Thymus (tissue), 14 donors: ENCODE measurements at places on chromosomes 6 and 20. TPM values are rescaled to one million over a fixed set of nuclear protein-coding genes. Genes with fewer than 3 reads are reported as not detected.

- no peak for DNase-seq
Measured at GRCh38 chr6:56370561-56371211, 123.3 kb upstream of the COL21A1 start.

DNA sequence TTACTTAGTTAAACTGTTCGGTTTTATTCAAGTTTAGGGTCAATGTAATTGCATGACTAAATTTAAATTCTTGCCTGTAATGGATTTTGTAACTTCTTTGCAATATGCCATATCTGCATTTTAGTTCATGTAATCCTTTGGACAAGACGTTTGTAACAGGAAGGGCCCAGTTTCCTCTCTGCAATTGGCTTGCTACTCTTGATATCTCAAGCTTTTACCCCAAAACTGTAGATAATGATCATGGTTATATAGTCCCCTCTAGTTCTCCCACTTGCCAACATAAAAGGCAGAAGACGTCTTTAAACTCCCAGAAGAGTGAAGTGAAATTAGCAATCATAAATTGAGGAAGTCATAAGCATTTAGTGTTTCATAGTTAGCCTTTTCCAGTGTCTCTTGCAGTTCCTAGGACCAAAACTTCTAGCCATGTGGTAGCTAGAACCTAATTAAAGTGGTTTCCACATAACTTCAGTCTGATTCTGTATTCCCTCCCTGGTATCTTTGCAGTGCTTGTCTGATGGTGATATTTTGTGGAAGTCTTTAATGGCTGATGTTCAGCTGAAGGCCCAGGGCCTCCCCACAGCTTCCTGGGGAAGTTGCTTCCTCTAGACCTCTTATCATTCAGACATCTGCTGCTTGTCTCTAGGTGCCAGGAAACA is 117.8 kb upstream of the SUPT3H start:
- peak; percentile 56 for DNase-seq

- DNase-seq: peak; percentile 18
Measured at GRCh38 chr20:21302664-21303060, 469 bp upstream of the XRN2 start.

GRCh38 chr6:157937916-157938315 is 43.7 kb upstream of the SYNJ2 start:
- DNase-seq: no peak

Gene AVP
- total RNA-seq: 0.33 TPM

- no peak for DNase-seq
Measured at GRCh38 chr6:42984924-42985475, 630 bp downstream of the PPP2R5D start.

DNA sequence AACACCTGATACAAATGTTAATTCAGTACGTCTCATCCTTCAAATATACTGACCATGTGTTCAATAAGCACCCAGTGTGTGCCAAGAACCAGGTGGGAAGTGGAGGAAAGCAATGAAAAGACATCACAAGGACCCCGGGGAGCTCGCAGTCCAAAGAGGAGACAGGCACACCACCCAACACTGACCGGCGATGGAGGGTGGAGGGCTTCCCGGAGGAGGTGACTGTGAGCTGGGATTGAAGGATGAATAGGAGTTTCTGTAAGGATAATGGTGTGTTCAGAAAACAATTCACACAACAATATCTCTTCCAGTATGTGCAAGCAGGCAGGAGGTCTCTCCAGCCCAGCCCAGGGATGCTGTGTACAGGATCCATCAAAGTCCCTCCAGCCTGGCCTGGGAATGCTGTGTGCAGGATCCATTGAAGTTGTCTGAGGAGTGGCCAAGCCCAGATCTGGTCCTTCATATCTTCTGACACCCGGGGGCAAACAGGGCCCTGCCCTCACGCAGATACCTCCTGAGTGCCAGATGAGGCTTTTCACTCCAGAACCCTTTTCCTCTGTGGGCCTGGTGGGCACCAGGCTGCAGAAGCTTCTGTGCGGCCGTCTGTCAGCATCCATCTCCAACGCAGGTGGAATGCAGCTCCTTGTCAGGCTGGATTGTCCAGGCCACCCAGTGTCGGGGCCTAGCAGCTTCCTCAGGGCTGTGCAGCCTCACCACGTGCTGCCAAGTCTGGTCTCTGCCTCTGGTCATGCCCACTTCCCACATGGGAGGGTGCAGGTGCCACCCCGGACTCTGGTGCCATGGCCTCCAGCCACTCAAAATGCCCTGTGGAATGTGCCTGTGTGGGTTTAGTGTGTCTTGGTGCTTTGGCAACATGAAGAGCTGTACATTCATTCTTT is 36.3 kb downstream of the DLL1 start:
- no peak for DNase-seq

DNA sequence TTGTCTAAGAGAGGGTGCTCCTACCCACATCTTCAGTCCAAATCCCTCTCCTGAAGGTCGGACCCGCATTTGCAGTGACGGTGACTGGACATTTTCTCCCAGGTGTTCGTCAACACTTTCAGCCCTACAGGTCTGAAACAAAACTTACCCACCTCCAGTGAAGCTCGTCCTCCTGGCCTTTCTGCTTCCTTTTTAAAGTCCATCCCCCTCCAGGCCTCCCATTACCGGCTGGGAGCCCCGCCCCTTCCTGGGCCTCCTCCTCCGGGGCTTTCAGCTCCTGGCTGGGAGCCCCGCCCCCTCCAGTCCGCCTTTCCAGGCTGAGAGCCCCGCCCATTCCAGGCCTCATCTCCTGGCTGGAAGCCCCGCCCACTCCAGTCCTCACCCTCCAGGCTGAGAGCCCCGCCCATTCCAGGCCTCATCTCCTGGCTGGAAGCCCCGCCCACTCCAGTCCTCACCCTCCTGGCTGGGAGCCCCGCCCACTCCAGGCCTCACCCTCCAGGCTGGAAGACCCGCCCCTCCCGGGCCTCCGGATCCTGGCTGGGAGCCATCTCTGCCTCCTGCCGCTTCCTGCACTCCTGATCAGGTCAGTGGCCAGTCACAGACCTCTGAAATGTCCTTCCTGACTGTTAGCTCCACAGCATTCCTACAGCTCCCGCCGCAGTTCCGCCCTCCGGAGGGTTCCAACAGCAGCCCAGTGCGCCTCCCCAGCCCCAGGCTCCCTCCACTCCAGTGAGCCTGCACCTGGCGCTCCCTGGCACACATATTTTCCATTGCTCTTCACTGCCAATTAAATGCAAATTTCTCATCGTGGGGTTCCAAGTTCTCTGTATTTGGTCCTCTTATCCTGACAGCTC is 98.5 kb downstream of the LY86 start:
- no peak for DNase-seq

GRCh38 chr20:14360416-14360815 is 23.0 kb upstream of the FLRT3 start:
- DNase-seq: no peak

- no peak for DNase-seq
Measured at GRCh38 chr6:89539779-89540178, 98.8 kb downstream of the LYRM2 start.

DNA sequence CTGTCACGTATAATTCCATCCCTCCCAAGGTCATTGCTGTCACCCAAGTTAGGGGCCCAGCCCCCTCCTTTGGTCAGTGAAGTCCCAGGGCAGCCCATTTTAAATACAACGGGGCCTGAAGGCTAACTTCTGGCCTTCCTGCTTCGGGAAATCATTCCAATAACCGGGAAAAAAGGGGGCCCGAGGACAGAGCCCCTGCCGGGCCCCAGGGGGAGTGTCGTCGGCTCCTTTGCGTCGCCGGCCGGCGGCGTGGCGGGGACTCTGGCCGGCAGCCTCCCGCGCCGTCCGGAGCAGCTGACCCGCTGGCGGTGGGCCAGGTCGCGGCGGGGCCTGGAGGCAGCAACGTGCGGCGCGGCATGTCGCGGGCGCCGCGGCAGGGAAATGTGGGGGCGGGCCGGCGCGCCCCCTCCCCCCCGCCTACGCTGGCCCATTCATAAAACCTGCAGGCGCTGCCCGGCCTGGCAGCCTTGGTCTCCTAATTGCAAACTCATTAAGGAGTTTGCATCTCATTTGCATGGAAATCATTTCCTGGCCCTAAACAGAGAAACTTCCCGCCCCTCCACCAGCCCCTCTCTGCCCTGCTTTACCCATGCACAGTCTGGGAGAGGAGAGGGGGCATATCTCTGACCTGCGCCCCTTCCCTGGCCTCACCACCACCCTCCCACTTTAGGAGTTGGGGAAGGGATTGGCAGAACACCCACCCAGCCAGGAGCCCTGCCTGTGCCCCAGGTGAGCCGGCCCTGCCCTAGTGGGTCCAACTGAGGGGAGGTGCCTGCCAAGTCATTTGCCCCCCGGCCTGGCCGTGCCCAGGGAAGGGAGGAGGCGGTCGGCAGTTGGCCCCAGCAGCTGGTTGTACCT is 50.7 kb downstream of the MRPL14 start:
- DNase-seq: no peak

- no peak for DNase-seq
Measured at GRCh38 chr6:38713812-38714211, 1.3 kb upstream of the DNAH8 start.

DNA sequence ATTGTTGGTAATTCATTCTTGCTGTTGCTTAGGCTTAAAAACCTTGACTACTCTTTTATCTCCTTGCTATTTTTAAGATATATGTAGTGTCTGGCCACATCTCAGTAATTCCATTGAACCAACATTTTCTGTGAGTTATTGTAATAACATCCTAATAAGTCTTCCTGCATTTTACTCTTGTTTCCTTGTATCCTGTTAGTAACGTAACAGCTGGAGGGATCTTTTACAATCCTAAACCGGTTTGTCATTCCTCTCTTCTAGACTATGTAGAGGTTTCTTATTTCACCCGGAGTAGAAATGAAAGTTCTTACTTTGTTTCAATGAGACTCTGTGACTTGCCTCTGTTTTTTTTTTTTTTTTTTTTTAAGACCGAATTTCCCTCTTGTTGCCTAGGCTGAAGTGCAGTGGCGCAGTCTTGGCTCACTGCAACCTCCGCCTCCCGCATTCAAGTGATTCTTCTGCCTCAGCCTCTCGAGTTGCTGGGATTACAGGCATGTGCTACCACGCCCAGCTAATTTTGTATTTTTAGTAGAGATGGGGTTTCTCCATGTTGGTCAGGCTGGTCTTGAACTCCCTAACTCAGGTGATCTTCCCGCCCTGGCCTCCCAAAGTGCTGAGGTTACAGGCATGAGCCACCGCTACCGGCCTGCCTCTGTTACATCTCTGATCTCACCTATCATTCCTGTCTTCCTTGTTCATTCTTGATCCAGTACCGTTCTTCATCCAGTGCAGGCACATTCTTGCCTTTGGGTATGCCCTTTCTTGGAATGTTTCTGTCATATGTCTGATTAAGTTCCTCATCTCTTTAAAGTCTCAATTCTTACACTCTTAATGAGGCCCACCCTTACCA is 44.7 kb downstream of the NCOA3 start:
- DNase-seq: no peak

DNA sequence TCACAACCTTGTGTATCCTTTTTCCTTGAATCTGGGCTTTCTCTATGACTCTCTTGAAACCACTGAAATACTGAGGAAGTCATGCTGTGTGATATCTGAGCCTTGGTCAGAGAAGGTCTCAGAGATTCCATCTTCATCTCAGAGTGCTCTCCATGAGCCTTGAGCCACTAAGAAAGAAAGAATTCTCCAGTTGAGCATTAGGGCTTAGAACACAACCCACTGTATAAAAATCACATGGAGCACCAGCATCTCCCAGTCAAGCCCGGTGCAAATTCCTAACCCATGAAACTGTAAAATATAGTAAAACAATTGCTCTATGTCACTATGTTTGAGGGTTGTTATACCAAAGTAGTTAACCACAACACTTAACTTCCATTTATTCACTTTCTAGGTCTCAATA is 181.4 kb downstream of the MOXD1 start:
- no peak for DNase-seq

Gene LINC00237
- not detected for total RNA-seq

Gene MYB
- total RNA-seq: 84.7 TPM

- peak; percentile 34 for DNase-seq
Measured at GRCh38 chr20:4369798-4370124, 351.9 kb upstream of the PRND start.

DNA sequence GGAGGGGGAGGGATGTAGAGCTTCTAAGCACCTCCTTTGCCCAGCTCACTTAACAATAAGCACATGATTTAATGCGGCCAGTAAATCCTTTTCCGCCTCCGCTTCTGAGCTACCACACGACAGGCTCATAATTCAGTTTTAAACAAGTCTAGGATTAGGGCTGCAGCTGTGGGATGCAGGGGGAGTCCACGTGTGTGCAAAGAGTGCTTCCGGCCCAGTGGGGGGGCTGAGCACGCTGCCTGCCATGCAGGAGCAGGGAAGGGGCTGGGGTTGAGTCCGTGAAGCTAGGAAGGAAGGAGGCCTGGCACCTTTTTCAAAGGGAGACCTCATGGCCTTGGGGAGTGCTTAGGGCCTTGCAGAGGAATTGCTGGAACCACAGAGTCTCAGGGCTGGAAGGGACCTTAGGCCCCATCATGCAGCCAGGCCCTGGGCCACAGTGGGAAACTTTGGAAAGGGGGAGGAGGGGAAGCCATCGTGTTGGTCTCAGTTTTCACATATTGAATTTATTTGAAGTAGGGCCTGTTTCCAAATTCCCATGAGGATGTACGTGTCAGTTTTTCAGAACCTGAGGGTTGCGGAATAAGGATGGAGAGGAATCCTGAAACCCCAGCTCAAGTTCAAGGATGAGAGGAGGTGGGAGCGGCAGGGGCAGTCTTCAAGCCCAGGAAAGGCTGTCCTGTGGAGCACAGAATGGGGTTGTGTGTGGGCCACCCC is 96.1 kb downstream of the VEGFA start:
- no peak for DNase-seq

DNA sequence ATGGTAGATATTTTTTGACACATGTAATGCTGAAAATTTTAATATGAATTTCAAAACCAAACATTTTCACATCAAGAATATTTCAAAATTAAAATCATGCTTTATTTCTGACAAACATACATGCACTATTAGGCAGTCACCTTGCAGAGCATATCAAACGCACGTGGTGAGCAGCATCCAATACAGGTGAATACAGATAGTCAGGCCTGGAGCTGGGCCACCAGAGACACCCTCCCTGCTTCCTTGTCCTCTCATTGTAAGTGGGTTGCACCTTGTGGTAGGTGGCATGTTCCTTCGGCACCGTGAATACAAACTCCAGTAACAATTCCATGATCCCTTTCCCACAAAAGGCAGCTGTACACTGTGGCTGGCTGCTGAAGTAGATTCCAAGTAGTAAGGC is 8.9 kb downstream of the REV3L start:
- DNase-seq: no peak

Gene HLA-DOB
- total RNA-seq: 18.8 TPM

DNA sequence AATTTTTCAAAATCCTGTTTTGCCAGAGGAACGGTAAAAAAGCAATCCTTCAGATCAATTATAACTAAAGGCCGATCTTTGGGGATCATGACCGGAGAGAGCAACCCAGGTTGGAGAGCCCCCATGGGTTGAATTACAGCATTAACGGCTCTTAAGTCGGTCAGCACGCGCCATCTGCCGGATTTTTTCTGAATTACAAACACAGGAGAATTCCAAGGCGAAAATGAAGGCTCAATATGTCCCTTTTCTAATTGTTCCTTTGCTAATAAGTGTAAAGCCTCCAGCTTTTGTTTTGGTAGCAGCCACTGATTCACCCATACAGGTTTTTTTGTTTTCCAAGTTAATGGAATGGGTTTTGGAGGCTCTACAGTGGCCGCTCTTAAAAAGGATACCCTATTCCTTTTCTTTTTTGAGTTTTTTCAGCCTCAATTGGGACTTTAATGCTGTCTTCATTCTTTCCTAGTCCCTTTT is 16.9 kb upstream of the PTCRA start:
- no peak for DNase-seq

Gene NHLRC1
- 0.99 TPM for total RNA-seq

Gene MCUR1
- total RNA-seq: 15.0 TPM

Gene CLPSL1
- total RNA-seq: not detected

Gene CTNNBL1
- total RNA-seq: 46.5 TPM

Gene LHFPL5
- not detected for total RNA-seq
